RWPE1 (cell line): ENCODE measurements at places on chromosomes 7 and 10.
A peak's percentile ranks its signal among the peaks of the same experiment; 100 is the strongest.

- DNase-seq: no peak
These were observed 53.9 kb upstream of the SEPHS1 start for GRCh38 chr10:13402021-13402420.

DNA sequence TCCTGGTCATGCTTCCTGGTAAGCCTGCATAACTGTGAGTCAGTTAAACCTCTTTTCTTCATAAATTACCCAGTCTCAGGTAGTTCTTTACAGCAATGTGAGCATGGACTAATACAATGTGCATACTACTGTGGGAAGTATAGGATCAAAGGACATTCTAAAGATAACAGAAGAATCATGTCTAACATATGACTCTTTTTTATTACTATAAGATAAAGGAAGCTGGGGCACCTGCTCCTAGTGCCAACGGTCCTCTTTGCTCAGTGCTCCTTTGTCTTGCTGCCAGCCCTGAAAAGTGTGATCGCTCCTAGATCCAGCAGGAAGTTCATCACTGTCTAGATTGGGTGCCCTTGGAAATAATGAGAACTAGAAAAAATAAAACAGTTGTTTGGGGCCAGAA lies 143.3 kb upstream of the NOBOX start:
- no peak for DNase-seq

GRCh38 chr7:50455658-50456057 lies 5.5 kb upstream of the FIGNL1 start:
- no peak for DNase-seq

- no peak for DNase-seq
These were observed 111.2 kb downstream of the PTPRN2 start for GRCh38 chr7:158476331-158476932.

DNA sequence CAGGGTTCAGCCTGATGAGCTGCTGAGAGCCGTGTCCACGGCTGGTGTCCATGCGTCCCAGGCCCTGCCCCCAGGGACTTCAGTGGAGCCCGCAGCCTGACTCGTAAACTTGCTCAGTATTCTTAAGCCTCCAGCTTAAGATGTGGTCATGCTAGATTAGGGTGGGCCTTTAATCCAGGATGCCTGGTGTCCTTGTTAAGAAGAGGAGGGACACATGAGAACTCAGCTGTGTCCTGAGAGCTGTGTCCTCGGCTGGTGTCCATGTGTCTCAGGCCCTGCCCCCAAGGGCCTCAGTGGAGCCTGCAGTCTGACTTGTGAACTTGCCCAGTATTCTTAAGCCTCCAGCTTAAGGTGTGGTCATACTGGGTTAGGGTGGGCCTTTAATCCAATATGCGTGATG lies 23.0 kb downstream of the DOCK1 start:
- no peak for DNase-seq

DNA sequence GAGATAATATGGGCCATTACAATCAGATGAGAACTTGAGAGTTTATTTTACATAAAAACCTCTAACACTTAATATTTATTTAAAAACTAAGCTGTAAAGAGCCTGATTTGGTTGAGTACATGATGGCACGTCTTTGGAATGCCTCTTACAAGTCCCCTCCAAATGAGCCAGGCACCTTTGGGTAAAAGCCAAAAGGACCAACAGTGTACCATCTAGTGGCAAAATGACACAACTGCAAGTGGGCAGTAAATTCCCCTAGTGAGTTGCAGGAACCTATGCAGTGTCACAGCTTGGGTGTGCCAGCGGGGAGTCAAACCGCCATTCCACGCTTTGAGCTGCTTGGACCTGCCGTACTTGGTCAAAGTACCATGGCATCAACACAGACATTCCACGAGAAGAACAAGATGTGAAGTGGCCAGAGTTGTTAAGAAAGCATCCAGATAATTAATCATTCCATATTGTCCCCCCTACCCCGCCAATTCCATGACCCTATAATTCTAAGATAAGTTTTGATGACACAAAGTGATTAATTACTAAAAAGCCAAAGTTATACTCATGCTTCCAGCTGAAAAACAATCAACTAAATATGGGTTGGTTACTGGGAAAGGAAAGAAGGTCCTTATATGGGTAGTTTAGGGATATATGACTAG lies 115.2 kb downstream of the SORBS1 start:
- DNase-seq: peak; percentile 87

- DNase-seq: no peak
These were observed 13.4 kb downstream of the USP54 start for GRCh38 chr10:73577788-73578187.

DNA sequence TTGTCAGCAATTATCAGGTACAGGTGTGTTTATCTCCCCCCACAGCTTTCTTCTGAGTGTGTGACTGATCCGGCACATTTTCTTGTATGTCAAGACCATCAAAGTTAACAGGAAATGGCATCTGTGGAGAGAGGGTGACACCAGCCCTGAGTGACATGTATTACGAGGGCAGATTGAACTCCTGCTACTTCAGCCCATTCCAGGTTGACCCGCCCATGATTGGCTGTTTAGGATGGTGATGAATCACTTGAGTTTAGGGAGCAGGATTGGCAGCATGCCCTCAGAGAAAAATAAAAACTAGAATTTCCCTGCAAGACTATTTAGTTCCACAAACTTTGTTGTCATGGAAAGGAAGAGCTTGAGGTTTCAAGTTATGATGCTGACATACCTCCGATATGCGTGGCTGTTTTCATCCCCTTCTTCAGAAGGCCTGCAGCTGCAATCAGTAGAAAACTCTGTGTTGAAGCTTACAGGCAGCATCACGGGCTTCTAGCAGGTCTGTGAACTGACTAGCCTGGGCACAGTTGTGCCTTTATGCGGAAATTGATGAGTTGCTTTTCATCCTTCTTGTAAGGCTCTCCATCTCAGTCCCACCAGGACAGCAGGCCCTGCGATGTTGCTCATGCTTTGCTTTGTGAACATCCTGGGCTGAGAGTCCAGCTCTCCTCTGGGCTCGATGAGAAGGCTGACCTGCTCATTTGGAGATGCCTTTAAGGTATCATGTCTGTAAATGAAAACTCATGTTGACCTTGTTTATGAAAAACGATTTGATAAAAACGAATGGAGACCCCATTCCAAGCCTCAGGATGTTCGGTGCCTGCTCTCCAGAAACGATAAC lies 8.0 kb upstream of the CELF2 start:
- peak; percentile 64 for DNase-seq

- no peak for DNase-seq
These were observed 77.6 kb upstream of the NME8 start for GRCh38 chr7:37770838-37771237.

DNA sequence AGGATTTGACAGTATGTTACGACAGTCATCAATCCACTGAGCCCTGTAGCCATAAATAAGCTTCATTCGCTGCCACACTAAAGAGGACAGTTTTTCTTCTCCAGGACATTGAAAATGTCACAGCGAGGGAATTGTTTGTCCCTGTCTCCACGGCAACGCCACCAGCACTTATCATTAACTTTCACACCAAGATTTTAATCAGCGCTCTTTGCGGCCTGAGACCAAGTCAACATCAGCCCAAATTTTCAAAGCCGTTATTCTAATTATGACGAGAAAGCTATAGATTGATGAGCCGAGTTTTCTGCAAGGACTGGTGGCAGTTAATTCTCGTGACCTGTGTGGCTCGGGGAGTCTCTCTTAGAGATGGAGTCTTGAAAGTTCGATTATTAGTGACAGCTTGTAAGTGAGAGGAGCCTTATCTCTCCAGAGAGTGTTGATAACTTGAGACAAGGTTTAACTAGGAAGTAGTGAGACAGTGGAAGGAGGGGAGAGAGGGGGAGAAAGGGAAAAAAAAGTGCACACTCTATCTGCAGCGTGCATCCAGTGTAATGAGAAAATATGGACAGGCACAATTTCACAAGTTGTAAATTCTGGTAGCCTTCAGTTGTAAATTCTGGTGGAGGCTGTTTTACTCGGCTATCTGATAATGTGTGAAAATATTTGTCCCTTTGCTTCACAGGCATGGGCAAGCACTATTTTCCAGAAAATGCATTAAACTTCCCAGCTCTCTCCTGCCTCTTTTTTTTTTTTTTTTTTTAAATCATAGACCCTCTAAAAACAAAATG lies 473.3 kb downstream of the LRMDA start:
- no peak for DNase-seq

DNA sequence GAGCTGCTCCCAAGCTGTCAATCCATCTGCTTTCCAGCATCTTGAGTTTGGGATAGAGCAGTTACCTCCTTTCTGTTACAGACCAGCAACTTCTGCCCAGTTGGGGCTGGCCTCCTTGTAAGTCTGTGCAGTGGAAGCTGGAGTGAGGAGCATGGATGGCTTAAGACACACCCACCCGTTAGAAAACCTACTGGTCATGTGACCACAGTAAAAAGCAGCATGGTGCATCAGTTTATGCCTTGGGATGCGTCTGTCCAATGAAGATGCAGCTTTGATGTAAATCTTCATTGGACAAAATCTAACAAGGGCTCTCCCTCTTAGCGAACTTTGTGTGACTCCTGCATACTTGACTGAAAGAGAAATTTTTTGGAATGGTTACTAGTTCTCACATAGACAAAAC lies 453.5 kb downstream of the TYW1 start:
- DNase-seq: no peak

DNA sequence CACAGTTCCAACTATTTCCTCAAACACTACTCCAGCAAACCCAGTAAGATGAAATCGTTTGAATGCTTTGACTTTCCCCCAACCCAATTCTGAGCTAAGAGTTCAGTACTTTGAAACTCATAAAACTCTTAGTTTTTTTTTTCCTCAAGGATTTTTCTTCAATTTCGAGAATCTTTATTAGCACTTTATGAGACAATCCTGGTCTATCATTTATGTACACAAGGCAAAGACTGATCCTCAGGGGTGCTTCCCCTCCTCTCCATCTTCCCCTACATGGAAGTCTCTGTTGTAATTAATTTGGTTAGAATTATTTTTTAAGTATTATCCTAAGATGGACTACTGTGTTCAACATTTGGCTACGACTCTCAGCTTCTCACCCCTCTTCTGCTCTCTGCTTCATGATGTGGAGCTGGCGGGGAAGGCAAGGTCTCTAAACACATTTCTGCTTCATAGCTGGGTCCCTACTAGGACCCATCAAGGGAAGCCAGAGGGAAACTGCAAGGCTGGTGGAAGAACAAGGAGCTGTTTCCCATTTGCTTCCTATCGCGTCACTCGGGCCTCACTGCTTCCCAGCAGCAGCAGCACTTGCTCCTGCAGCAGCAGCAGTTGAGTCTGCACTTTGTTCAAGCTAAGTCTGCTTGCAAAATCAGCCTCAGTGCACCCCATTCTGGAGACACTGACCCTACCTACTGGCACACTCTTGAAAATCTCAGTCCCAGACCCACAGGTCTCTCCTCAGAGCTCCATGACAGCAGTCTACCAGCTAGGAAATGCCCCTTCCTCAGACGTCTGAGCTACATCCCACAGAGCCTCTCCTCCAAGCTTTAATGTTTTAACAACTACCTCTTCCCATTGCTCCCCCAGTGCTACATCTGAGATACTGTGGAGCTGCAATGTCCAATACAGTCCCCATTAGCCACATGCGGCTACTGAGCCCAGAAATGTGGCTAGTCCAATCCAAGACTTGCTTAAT lies 90.0 kb downstream of the CHCHD3 start:
- DNase-seq: no peak

GRCh38 chr10:11907914-11908313 lies 84.8 kb downstream of the PROSER2 start:
- no peak for DNase-seq

- DNase-seq: no peak
These were observed 44.1 kb upstream of the CNPY1 start for GRCh38 chr7:155590215-155591018.

GRCh38 chr7:139753693-139754111 lies 24.1 kb downstream of the HIPK2 start:
- DNase-seq: no peak

GRCh38 chr7:21771906-21772610 lies 173.6 kb downstream of the CDCA7L start:
- DNase-seq: peak; percentile 14

GRCh38 chr10:32954545-32955298 lies 3.3 kb downstream of the ITGB1 start:
- DNase-seq: no peak

- DNase-seq: no peak
These were observed 361.7 kb upstream of the SEMA3C start for GRCh38 chr7:81280531-81280930.

- peak; percentile 52 for DNase-seq
These were observed 21.8 kb upstream of the SEMA3C start for GRCh38 chr7:80940539-80941207.

DNA sequence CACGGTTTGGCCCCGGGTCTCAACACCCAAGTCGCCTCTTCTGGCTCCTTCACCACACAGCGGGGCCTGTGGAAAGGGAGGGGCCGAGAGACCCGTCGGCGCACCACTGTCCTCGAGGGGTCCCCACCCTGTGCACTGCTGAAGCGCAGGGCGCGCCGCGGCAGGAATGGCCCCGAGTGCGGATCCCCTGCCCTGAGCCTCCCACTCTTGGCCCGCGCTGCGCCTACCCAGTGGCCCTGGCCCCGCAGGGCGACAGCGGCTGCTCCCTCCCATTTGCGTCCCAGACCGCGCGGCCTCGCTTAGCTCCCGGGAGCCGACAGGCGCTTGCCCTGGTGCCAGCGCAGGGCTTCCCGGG lies 2.1 kb upstream of the SFMBT2 start:
- DNase-seq: no peak

DNA sequence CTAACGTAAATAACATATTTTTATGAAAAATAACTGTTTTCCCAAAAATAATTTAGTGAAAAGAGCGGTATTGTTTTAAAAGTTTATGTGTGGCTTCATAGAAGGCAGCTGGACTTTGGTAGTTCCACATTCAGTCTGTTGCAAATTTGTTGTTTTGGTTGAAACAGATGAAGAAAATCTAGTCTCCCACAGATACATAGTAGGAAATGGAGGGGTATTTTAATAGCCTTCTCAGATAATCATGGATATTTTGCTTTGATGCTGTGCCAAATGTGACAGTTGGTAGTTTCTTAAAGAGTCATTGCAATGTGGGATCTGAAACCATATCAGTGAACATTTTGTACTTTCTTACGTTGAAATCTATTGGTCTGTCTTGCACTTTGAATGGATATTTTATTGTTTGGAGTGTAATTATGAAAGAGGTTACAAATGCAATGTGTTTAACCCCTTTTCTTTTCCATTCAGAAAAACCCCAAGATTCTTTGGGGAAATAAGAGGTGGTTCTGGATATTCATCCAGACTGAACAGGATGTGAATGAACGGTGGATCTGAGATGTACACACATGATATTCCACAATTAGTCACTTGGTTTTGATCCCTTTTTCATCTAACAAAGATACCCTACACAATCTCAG lies 10.4 kb downstream of the ZNF365 start:
- DNase-seq: no peak

DNA sequence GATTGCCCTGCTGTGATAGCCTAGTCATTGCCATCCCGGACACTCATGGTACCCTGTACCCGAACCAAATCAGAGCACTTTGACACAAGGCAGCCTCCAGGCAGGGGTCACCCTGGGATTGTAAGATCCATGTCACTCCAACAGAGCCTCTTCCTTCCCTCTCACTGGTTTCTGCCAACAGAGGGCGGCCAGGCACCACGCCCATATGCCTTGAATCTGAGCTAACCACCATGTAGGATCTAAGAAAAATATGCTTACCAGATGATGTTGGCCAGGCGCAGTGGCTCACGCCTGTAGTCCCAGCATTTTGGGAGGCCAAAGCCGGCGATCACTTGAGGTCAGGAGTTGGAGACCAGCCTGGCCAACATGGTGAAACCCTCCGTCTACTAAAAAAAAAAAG lies 389.2 kb upstream of the KLF6 start:
- DNase-seq: no peak
